ENCODE measurements at places on chromosomes 6 and 20.

DNA sequence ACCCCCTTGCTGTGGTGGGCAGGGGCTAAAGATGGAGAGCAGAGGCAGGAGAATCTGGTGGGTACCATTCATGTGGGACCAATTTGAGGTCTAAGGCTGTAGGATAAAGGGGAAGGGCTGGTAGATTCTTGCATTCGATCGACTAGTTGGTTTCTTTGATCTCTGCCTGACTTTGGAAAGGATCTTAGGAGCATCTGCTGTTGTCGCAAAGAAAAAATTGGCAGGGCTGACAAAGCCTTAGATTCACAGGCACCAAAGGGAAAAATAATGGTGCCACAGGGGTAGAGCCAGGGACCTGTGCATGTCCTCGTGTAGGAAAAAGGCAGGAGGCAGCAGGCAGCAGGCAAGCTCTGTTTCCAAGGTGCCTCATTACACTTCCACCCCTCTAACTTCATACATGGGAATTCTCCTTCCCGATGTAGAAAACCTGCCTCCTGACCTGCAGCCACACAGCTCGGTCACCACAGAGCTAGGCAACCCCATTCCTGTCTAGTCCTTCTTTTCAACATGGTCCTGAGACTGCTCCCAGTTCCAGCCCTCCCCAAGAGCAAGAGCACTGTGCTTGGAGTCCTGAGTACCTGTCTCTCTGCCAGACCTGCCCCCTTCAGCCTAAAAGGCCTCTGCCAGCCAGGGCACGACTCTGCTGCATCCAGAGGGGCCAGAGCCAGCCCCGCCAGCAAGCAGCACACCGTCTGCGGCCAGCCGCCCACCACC lies 71.9 kb downstream of the FGD2 start:
- DNase-seq: no peak

DNA sequence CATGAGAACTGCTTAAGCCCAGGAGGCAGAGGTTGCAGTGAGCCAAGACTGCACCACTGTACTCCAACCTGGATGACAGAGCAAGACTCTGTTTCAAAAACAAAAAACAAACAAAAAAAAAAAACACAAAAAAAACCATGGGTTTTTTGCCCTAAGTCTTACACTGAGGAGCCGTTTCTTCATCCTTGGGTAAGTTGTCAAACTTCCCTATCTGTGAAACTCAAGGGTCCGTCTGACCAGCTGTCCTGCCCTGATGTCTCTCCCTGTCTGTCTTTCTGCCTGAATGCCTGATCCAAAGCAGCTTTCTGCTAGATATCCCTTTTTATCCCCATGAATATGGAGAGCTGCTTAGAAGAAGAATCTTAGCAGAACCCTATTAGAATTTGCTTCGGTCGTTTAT lies 41.3 kb upstream of the CLDN20 start:
- no peak for DNase-seq

DNA sequence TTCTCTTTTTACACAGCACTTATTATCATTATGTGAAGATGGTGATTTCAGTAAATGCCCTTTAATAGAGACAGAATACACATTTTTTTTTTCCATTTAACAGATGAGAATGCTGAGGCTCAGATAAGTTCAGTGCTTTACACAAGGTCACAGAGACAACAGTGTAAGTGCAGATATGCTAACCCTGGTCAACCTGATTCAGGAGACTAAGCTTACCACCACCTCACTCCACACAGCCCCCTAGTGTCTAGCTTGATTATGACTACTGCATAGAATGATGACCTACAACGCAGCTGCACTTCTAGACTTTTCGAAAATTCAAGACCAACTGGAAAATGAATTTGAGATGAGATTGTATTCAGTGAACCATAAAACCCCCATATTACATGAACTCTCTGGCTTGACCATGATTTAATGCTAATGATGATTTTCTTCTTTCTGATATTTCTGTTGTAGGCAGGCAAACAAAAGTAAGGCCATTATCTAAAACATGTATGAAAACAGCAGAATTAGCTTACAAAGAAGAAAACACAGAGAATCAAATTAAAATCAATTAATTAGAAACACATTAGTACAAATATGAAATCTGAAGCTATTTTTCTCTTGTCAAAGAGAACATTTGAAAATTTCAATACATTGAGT lies 212.1 kb upstream of the PHACTR1 start:
- no peak for DNase-seq

DNA sequence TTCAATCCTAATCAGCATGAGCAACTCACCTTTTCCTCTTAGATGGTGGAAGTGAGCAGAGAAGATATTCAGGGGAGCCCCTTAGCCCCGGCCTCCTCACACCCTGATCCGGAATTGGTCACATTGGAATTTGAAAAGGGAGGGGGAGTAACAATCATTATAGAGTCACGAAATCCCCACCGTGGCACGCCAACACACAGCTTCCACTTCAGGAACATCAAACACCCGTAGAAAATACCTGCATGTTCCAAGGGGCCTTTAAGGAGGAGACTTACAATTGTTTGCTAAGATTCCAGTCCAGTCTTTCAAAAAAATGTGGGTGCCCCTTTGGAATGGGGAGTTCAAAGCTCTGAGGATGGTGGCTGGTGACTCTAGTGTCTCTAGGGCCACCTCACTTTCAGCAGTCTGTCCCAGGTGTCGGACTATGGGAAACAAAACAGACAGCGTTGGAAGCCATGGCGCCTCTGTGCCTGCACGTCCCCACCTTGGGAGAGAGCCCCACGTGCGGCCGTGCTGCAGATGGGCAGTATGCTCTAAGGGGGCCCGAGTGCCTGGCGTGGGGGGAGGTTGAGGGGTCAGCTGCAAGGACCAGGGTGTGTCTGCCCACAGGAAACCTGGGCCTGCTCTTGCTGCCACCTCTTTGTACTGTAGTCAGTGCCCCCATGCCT lies 2.4 kb downstream of the CD93 start:
- no peak for DNase-seq

DNA sequence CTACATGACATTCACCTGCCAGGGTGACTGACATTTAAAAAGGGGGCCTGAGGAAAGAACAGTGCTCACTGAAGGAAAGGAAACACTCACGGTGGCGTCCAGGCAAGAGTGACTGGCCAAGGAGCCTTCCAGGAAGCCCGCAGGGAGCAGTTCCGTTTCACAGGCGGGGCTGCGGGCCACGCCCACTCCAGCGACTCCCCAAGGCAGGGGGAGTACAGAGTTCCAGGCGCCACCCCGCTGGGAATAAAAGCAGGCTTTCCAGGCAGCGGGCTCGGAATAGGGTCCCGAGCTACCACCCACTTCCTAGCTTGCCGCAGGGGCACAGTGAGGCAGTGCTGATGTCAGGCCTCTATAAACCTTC lies 34.2 kb downstream of the PKIG start:
- DNase-seq: no peak

DNA sequence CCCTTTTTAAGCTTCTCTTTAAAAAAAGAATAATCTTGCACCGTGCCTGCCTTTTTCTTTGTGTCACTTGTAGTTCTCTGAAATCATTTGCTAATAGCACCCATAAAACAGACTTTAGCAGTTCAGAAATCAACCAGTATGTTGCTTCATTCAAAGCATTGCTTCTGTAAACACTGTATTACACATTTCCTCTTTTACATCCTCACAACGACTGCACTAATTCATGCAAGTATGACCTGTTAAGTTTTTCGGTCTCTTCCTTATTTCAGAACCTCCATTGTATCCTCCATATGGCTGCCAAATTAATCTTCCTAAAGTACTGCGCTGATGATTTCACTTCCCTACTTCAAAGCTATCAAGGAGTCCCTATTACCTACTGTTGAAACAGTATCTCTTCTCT lies 142.9 kb upstream of the RNF217 start:
- no peak for DNase-seq

- DNase-seq: peak; percentile 31
These were observed at the start of gene UST for GRCh38 chr6:148746363-148747144. Gene UST (plus strand): TSS chr6:148747030. CDS start chr6:148747431, 401 bp downstream.

GRCh38 chr6:39091220-39091619 lies 23.8 kb downstream of the SAYSD1 start:
- no peak for DNase-seq

DNA sequence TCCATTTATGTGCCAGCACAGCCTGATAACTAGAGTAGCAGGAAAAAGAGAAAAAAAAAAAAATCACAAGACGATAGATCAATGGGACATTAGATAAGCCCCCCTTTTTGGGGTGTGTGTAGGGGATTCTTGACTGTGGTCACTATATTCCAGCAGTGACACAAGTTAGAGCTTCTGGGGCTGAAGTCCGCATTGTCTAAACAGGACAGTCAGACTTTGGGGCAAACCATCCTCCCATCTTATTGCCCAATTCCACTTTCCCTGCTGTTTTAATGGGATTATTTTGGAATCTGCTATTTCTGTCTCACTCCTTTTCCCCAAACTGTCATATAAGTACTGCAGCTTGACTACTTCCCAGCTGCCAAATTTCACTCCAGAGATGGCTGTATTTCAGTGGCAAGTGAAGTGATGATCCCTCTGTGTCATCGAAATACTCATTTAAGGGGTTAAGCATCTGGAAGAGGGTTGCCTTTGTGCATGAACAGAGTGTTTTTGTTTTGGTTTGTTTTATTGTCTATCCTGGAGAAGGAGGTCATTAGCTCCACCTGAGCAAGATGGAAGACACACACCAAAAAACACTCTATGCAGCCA lies 182.5 kb downstream of the ATXN1 start:
- no peak for DNase-seq

DNA sequence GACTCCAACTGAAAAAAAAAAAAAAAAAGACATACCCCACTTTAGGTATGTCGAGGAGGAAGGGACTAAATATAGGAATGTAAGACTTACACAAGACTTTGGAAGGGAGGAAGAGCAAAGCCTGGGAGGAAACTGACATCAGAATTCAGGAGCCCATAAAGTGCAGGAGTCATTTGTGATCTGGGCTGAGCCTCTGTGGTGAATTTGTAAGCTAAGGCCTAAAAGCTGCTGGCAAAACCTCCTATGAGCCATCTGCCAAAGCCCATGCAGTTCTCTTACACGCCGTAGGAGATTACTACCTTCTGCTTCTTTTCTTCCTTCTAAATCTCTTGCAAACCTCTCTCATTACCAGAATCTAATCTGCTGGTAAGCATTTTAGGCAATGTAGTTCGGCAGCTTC lies 52.0 kb upstream of the THEMIS start:
- no peak for DNase-seq

DNA sequence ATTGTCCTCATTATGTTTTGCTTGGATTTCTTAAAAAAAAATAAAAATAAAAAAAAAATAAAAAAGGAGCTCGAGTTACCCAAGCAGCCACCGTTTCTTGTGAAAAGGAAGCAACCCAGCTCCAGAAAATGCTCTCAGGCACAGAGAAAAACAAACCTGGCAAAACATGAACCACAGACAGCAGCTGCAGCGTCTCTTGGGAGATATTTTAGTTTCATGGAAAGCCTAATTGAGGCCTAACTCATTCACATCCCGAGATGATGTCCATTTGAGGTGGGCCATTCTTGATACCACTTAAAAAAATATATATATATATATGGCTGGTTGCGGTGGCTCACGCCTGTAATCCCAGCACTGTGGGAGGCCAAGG lies 13.7 kb upstream of the MRAP2 start:
- no peak for DNase-seq

DNA sequence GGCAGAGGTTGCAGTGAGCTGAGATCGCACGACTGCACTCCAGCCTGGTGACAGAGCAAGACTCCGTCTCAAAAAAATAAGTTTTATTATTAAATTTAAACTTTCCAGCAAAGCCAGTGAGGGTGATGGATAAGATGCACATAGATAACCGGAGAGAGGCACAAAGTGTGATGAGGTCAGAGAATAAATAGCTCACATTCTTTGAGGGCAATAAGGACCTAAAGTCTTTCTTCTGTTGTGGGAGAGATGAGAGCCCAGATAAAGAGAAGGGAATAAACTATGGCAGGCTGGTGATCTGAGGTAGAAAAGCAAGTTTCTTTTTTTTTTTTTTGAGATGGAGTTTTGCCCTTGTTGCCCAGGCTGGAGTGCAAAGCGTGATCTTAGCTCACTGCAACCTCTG lies 20.6 kb upstream of the EZR start:
- DNase-seq: no peak

- DNase-seq: no peak
These were observed 95.0 kb downstream of the NKAIN2 start for GRCh38 chr6:123898665-123899064.

- no peak for DNase-seq
These were observed 51.0 kb downstream of the STX7 start for GRCh38 chr6:132461958-132462357.

DNA sequence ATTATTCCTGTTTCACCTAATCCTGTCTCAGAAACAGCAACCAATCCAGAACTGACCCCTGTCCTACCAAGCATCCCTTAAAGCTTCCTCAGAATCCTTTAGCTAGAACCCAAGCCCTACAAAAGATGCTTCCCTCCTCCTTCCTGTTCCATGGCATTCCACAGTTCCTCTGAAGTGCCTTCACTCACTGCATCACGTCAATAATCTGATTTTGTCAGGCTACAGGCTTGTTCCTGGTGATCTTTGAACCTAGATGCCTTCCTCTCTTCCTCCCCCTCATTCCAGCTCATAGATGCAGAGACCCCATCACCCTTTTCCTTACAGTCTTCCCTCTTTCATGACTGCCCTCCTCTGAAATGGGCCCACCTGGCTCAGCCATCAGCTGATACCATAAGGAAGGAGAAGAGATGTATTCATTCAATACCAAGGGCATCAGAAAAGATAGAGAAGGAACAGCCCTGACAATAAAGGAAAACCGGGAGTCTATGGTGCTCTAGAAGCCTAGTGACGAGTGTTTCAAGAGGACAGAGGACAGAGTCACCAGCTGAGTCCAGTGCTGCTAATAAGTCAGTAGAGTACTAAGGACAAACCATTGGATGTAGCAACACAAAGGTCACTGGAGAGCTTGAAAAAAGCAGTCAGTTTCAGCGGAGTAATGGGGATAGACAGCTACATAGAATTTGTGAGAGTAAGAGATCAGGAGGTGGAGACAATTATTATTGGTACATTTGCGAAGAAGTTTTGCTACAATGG lies 62.5 kb upstream of the SPDEF start:
- no peak for DNase-seq
